Sciatic nerve (tissue), 2 donors: ENCODE measurements at places on chromosomes 6 and 20.

GRCh38 chr20:53752583-53752970 lies 158.9 kb upstream of the ZNF217 start:
- DNase-seq, result no peak

DNA sequence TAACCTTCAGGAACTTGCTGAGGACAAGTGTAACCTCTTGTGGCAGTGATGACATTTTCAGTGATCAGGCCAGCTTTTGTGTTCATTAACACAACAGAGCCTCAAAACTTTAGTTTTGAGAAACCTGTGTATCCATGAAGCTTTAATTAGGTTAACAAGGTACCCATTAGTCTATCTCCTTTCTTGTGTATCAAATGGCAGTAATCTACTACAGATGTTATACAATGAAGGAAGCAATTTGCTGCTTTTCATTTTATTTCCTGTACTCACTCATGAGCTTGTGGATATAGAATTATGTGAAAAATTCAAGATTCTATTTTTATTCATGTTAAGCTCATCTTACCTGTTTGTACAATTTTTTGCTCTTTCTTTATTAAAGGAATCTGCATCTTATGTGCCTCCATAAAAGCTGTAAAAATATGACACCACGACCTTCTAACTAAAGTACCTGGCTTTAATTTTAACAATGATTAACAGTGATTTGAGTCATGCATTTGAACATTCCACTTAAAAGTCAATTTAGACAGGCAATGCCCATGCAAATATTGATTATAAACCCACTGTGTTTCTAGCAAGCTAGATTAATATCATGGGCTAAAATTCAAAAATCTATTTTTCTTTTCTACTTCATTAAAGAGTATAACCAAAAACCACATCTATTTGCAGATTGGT lies 897.3 kb downstream of the KIF16B start:
- DNase-seq, result no peak

GRCh38 chr20:18496042-18496441 lies 983 bp downstream of the RBBP9 start:
- DNase-seq, result no peak

DNA sequence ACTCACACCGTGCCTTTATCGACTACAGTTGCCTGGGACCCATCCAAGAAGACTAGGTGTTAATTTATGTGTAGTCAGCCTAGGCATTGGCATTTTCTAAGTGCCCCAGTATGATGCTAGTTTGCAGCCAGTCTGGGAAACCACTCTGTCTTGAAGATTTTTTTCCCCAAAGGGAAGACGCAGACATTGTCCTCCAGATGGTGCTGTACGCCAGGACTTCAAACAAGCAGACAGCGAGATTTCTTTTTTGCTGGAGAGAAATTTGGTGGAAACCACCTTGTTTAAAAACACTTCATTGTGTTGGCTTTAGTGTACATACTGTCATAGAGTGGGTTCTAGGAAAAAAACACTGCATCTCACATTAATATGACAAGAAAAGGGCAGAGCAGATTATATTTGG lies 30.0 kb downstream of the ALDH5A1 start:
- DNase-seq, result no peak

- no peak for DNase-seq
Observed at GRCh38 chr20:48769069-48769983, 58.5 kb downstream of the PREX1 start.

DNA sequence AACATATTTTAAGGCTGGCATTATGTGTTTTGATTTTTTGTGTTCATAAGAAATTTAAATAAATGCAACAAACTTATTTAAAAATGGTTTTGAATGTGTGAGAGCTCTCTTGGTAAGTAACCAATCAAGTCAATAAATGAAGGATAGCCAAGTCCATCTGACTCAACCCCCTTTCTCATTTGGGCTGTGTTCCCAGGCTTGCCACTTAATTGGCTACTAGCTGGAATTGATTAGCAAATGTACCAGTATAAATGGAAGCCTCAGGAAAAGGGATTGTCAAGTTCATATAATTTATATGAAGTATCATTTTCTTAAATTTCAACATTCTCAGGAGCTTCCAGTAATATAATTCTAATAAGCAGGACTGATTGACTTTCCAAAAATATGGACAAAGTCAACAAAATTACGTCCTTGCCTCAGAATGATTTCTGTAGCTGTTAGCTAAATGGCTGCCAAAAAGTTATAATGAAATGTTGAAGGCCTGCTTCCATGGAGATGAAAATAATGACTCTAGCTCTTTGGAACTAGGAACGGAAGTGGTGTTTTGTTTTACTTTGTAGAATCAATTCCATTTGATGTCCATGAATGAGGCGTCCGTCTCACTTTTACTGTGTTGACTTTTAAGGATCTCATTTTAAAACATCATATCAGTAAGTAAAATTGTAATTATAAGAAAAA lies 614.9 kb downstream of the CDH26 start:
- DNase-seq, result no peak

GRCh38 chr6:167420177-167420576 lies 95.3 kb downstream of the TTLL2 start:
- peak; percentile 39 for DNase-seq

GRCh38 chr6:35018182-35018519 lies 123.0 kb downstream of the TCP11 start:
- no peak for DNase-seq

GRCh38 chr6:5541751-5542432 lies 280.6 kb downstream of the FARS2 start:
- DNase-seq, result no peak

GRCh38 chr6:16432075-16433032 lies 194.0 kb downstream of the GMPR start:
- peak; percentile 65 for DNase-seq

- no peak for DNase-seq
Observed at GRCh38 chr6:27592481-27593199, 119.7 kb upstream of the ZNF184 start.

DNA sequence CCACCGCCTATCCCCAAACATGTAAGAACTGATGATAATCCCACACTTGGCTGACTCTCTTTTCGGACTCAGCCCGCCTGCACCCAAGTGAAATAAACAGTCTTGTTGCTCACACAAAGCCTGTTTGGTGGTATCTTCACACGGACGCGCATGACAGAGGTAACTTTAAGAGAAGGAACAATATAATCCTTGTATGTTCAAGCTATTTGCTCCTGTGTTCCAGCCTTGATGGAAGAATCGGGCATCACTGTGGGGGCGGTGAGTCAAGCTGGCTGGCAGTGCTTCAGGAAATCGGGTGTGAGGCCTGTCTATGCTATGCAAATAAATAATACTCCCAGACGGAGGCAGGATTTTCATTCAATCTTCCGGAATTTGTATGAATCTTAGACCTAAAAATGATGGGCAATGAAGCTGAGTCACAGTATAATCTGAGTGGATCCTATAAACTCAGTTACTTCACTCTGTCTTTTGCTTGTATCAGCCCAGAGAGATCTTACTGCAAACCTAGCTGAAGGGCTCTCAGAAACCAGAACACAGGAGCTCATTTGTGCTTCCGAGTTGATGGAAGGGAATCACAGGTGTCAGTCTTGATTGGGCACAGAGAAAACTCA lies 45.2 kb upstream of the NT5E start:
- DNase-seq, result no peak

DNA sequence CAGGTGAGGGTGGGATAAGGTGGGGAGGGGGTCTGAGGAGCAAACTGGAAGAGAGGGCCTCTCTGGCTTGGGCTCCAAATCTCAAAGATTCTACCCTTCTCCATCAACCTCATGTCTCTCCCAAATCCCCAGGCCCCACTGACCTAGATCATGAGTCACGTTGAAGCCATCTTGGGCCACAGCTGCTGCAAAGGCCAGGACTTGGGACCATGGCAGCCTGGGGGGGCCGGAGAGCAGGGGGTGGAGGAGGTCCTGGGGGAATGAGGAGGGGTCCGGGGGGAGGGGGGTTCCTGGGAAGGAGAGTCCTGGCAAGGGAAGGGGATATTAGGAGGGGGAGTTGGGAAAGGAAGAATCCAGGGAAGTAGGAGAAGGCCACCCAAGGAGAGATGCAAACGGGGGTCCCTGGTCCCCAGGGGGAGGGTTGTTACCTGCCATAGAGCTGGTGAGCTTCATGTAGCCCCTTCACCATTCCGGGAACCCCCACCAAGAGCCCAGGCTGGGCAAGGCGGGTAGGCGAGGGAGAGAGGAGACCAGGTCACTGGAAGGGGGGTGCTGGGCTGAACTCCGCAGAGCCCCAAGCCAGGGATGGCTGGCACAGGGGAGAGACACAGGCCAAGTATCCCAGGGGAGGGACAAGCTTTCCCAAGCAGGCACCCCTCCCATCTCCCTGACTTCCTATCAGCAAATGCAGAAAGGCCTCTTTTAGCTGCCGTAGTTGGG lies 12.7 kb downstream of the GGT7 start:
- no peak for DNase-seq

- no peak for DNase-seq
Observed at GRCh38 chr6:25215881-25216280, 63.3 kb upstream of the CARMIL1 start.

- no peak for DNase-seq
Observed at GRCh38 chr20:21270806-21271205, 32.3 kb upstream of the XRN2 start.
